ENCODE measurements at places on chromosomes 1 and 21. TPM values are rescaled to one million over a fixed set of nuclear protein-coding genes. Genes with fewer than 3 reads are reported as not detected.

DNA sequence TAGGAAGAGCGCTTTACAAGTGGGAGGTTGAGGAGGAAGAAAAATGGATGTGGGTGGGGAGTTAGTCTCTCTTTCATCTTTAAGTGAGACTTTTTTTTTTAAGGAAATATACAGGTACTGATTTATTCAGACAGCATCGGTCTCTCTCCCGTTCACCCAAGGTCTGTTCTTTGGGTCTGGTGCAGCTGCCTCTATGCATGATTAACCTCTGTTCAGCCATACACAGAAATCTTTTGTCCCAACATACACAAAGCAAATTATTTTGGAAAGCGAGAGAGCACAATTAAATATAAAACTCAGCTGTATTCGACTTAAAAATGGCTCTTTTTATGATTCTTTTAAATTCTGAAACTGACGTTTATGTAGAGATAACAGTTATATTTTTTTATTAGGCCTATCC lies 11.0 kb downstream of the PROX1 start:
- no peak for DNase-seq

- no peak for DNase-seq
These were observed 62.5 kb upstream of the LYST start for GRCh38 chr1:235929216-235929615.

MIXL1 gene
- total RNA-seq = not detected

- DNase-seq = no peak
These were observed 304.9 kb upstream of the USP24 start for GRCh38 chr1:55519937-55520683.

GRCh38 chr1:93490357-93490756 lies 42.4 kb downstream of the FNBP1L start:
- no peak for DNase-seq

GRCh38 chr1:8307628-8308027 lies 10.3 kb upstream of the SLC45A1 start:
- no peak for DNase-seq

- DNase-seq = peak; percentile 46
These were observed 47.1 kb downstream of the KANK4 start for GRCh38 chr1:62271948-62272728.

PLPPR4 gene
- not detected for total RNA-seq

DNA sequence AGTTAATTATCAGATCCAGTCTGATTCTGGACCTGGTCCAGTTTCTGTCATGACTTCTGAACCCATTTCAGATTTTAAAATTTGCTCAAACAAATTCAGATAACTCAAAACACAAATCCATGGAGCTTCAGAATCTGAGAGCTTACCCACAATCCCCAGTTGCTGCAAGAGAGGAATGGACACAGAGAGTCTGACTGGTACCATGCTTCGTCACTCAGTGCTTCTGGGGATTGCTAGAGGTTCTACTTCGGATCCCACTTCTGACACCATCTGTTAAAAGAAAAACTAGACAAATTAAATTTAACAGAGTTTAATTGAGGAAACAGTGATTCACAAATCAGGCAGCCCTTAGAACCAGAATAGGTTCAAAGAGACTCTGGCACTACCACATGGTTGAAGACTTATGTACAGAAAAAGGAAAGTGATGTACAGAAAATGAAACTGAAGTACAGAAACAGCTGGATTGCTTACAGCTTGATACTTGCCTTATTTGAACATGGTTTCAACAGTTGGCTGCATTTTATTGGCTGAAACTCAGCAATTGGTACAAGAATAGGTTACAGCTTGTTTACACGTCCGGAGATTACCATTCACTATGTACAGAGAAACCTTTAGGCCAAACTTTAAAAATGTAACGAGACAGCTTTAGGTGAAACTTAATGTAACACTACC lies 60.7 kb upstream of the TEKT2 start:
- no peak for DNase-seq
